ENCODE measurements at places on chromosomes 3 and 15. TPM values are rescaled to one million over a fixed set of nuclear protein-coding genes. Genes with fewer than 3 reads are reported as not detected.

GRCh38 chr15:100265641-100266035 lies 76.1 kb downstream of the ADAMTS17 start:
- DNase-seq: no peak

GRCh38 chr3:15470849-15471248 lies 43.5 kb downstream of the EAF1 start:
- no peak for DNase-seq

DNA sequence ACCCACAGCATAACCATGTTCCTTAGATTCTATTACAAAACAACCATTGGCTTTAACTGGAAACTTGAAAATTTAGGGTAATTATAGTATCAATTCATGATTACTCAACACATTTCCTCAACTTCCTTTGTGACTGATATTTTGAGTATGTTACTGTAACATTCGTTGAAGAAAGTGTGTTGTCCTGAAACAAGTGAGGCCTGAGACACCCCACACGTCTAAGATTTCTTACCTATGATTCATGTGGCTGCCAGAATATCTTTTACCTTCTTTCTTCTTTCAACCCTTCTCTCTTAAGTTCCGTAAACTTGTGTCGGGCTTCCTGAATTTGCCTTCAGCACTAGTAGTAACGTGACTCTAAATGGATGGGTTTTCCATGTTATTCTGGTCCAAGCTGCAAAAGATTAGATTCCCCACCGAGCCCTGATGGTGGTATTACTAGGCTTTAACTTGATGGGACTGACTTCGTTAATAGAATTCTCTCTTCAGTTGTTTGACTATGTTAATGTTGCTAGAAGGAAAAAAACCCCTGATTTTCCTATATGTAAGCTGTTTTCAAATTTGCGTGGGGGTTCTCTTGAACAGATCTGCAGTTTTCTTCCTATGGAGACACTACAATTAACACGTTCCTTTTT lies 296.0 kb upstream of the ICE2 start:
- no peak for DNase-seq

DNA sequence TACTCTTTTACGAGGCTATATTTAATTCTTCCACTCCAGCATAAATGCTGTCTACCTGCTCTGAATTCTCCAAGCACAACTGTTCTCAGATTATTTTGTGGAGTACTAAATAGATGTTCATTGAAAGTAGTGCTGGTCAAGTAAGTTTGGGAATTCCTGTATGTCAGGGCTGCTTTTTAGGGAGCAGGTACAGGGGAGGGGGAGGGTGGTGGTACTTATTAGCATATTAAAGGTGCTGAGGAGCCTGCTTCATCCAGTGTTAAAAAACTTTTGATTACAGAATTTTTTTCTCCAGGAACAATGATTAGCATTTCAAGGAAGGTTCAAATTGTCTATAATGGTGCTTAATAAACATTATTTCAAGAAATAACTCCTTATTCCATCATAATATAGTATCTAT lies 59.2 kb downstream of the PPM1L start:
- no peak for DNase-seq

DNA sequence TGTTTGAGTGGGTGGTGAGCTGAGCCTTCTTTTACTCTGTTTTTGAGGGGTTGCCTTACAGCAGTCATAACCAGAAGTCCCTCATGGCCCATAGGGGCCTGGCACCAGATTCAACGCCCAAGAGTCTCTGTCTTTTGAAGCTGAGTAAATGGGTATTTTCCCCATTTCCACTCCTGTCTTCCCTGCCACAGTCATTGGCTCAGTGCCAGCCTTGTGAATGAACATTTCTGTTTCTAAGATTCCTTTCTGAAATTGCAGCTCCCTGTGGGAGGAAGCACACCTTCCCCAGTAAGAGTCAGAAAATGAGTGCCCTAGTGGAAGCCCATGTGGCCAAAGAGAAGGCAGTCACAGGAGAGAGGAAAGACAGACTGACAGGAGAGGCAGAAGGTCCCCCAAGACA lies 43.7 kb upstream of the POLR2M start:
- DNase-seq: no peak

GRCh38 chr15:57229051-57229450 lies 147.3 kb upstream of the CGNL1 start:
- no peak for DNase-seq

The SEMA3F gene
- total RNA-seq: 7.3 TPM

DNA sequence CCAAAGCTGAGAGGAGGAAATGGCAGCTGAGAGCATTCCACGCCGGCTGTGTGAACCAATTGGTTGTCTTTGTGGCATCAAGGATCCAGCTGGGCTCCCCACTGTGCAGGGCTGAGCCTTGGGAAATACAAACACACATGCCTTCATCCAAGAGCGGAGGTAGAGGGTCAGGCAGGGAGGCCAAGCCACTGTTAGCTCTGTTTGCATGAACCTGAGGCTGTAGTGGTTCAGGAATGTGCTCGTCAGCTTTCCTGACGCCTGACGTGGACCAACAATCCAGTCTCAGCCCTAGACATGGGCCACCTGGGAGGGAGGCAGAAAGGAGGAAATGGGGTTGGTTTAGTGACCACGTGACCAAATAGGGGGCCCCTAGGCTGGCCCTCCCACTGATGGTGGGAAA lies 276.9 kb downstream of the TLE3 start:
- no peak for DNase-seq

DNA sequence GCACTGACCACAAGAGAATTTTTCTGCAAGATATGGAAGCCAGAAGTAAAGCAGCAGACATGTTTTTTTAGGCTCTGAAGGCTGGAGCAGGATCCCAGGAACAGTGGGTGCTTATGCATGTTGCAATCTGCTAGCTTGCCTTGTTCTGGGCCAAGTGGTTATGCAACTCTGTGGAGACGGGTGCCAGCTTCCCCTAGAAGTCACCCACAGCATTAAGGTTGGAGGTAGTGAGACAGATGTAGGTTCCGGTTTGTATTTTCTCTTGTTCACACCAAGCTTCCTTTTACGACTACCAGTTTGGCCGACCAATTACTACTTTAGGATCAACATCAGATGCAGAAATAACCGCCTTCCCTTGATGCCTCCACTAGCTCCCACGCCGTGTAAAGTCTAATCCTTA lies 11.1 kb downstream of the DPH3 start:
- peak; percentile 76 for DNase-seq

The SLC28A1 gene
- not detected for total RNA-seq

- DNase-seq: no peak
Measured at GRCh38 chr3:37987751-37988179, 2.8 kb upstream of the VILL start.

GRCh38 chr3:154753101-154753500 lies 323.1 kb upstream of the GPR149 start:
- no peak for DNase-seq

GRCh38 chr3:148128136-148128535 lies 569.6 kb upstream of the AGTR1 start:
- DNase-seq: no peak

- no peak for DNase-seq
Measured at GRCh38 chr15:59148153-59148833, 43.3 kb downstream of the CCNB2 start.

The NPAP1 gene
- total RNA-seq: 0.03 TPM

GRCh38 chr3:51675201-51675611 lies 4.2 kb downstream of the TEX264 start:
- DNase-seq: no peak

GRCh38 chr3:151468284-151468917 lies 7.5 kb upstream of the IGSF10 start:
- no peak for DNase-seq

GRCh38 chr3:108946292-108947285 lies 7.1 kb downstream of the GUCA1C start:
- DNase-seq: no peak

The TNNC1 gene
- 3,111 TPM for total RNA-seq

All from right cardiac atrium (tissue), 5 donors.